ENCODE measurements at places on chromosomes 11 and 22.

DNA sequence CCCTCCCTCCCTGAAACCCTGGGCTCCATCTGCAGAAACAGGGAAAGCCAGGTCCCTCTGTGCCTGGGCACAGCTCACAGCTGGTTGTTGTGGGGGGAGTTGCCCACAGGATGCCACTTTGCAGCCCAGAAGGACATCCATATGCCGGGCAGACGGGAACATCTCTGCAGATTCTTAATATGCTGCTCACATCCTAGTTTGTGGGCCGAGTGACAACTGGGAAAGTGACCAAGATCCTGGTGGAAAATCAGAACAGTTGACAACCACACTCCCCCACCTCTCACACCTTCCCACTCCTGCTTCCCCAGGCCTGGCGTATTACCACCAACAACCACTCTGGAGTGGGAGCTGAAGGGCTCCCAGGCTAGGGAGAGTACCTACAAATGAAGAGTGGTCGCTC, 7.3 kb upstream of the SCGB1A1 start:
- H3K4me1 ChIP-seq, result peaks cover 6% of the 10 kb centered on the region
- no peak for DNase-seq
- H3K27ac ChIP-seq, result no peak overlapping the region
- no peaks in the 10 kb centered on the region for H3K27me3 ChIP-seq

DNA sequence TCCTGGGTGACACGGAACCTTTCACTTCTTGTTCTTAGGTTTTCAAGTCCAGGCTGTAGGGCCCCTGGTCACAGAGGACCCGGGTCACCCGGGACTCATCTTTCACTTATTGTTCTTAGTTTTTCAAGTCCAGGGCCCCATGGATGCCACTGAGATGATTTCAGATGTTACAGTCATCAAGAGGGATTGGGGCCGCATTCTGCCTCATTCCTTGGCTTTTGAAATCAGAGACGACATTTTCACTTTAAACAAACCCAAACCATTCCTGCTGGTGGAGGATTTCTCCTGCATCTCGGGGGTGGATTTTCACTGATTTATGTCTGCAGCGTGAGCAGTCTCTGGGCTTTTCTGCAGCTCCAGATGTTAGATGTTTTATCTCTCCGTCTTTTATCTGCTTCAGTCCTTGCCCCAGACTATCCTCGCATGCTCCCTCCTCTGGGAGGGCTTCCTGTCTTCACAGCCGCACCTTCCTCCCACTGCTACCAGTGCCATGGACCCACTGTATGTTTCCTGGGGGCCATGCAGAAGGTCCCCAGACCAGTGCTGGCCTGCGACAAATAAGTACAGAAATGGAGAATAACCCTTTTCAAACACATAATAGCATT, 27.4 kb downstream of the FBLN1 start:
- peak overlapping the region; percentile 96 for H3K27ac ChIP-seq

DNA sequence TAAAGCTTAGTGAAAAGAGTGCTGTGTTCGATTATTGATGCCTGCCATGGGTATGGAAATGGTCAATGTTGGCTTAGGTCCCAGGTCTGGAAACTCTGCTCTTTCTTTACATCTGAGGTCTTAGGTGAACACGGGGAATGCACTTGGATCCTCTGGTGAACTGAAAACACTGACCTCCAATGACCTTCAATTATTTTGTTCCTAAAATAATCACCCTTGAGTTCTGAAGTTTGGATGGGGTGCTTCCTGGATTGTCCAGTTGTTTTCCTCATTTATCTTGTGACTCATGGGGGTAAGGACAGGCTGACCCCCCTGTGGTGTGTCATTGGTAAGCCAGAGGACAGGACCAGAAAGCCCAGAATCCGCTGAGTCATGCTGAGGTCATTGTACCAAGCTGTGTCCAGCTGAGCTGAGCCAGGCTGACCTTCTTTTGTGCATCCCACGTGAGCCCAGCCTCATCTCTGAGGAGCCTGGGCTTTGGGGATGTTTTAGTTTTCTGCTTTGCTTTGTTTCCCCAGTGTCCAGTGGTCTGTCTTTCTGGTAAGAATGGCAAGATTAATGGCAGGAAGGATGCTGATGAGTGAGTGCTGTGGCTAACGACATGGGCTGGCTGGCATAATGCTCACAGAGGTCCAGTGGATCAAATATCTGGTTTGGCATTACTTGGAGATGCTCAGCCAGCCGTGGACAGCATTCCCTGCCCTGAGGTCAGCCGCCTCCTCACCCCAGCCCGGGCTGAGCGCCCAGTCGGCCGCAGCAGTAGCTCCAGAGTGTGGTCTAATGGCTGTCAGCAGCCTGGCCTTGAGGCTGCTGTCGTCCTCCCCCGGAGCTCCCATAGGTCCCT, 35.6 kb downstream of the AMPD3 start:
- H3K36me3 ChIP-seq, result peaks cover 18% of the 10 kb centered on the region
- H3K27me3 ChIP-seq, result no peaks in the 10 kb centered on the region
- no peak overlapping the region for H3K27ac ChIP-seq
- no peaks in the 10 kb centered on the region for H3K4me1 ChIP-seq
- DNase-seq, result no peak

DNA sequence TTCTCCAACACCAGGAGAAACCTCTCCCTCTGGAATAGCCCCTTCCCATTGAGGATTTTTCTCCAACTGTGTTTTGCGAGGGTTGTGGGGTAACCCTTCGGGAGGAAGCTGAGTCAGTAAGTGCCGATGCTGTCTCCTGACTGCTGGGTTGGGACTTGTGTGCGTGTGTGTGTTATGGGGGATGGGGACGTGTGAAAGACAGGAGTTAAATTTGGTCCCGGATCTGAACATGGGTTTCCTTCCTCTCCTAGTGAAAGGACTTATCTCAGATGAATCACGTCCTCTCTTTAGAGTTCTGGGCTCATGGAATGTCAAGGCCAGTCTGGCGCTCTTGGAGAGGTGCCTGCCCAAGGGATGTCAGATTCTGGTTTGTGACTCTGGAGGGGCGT, 33.3 kb downstream of the KIAA1671 start:
- H3K36me3 ChIP-seq, result no peaks in the 10 kb centered on the region
- H3K4me1 ChIP-seq, result peaks cover 2% of the 10 kb centered on the region
- peak overlapping the region; percentile 4 for H3K27ac ChIP-seq
- no peak overlapping the region for H3K4me3 ChIP-seq
